AG04450 (cell line): ENCODE measurements at places on chromosomes 13 and 19. TPM values are rescaled to one million over a fixed set of nuclear protein-coding genes. Genes with fewer than 3 reads are reported as not detected.
A peak's percentile ranks its signal among the peaks of the same experiment; 100 is the strongest.

The KIR2DL3 gene
- polyA plus RNA-seq = not detected in 2 replicates

The ADGRE2 gene
- polyA plus RNA-seq = 0.12 TPM in 1 of 2 replicates, not detected in the other

The CCDC8 gene
- polyA plus RNA-seq = 9.2 and 10.5 TPM in 2 replicates

- DNase-seq = peak; percentile 44
Observed at GRCh38 chr13:21957833-21958232, 287.0 kb downstream of the FGF9 start.

DNA sequence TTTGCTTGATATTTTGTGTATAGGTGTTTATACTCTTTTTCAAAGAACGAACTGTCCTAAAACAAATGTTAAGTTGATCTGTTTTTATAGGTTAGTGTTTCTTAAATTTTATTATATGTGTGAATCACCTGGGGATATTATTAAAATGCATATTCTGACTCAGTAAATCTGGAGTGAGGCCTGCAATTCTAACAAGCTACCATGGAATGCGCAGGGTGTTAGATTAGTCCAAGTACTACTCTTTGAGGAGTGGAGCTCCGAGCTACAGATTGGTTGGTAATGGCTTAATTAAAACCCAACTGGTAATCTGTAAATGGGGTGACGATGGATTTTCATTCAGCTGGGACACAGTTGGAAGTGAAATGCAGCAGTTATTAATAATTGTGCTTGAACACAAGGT is 214.1 kb upstream of the UFM1 start:
- no peak for DNase-seq

DNA sequence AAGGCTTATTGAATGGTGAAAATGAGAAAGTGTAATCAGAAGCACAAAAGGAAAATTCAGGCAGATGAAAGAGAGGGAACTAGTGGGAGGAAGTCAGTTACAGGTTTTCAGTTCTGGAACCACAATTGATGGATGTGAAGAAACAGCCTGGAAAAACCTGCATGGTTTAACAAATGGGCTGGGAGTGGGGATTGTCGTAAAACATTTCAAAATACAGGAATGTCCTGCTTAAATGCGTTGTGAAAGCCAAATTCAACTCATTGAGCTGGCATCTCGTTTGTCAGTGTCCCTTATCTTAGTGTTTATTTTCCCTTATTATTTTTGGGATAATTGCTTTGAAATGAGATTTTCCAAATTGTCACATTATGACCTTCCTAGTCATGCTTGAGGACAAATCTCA is 106.5 kb upstream of the RFC3 start:
- DNase-seq = no peak

- DNase-seq = no peak
Observed at GRCh38 chr13:110629735-110630134, 14.4 kb downstream of the NAXD start.

DNA sequence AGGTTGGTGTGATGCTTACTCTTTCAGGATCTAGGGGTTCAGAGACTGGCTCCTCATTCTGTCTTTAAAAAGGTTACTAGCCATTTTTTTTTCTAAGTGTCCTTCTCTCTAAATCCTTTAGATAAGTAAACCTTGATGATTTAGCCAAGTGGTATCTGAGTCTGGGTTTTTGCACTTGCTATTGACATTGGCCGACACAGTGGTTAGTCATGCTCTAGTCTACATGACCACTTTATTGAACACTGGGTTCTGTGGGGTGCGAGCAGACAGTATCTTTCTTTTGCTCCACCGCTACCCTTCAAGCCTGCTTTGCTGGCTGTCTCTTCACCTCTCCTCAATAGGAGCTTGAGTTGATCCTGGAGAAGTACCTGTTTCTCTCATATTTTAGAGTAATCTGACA is 6.2 kb upstream of the NUP58 start:
- no peak for DNase-seq
